ENCODE measurements at places on chromosomes 4 and X.
A peak's percentile ranks its signal among the peaks of the same experiment; 100 is the strongest.

GRCh38 chr4:76233083-76233482 lies 18.4 kb upstream of the FAM47E start:
- no peak for DNase-seq

DNA sequence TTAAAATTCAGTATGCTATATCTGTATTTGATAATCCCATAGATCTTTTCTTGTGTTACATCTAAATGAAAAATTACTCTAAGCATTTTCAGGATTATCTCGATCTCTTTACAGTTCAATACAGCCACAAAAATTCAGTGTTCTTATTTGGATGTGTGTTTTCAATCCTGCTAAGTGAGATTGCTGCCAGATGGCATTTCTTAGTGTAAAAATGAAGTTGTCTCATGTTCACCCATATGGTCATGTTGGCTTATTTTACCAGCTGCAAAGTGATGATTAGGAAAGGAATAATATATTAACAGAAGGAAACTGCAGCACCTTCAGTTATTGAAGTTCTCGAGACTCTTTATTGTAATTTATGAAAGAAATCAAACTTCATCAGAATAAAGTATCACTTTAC lies 12.1 kb upstream of the FAM47A start:
- no peak for DNase-seq

GRCh38 chrX:136999024-136999423 lies 34.8 kb downstream of the GPR101 start:
- no peak for DNase-seq

- DNase-seq: no peak
These were observed 14.5 kb downstream of the UGT2B15 start for GRCh38 chr4:68655764-68656444.

- no peak for DNase-seq
These were observed 30.9 kb downstream of the PAGE2 start for GRCh38 chrX:55119712-55120111.

DNA sequence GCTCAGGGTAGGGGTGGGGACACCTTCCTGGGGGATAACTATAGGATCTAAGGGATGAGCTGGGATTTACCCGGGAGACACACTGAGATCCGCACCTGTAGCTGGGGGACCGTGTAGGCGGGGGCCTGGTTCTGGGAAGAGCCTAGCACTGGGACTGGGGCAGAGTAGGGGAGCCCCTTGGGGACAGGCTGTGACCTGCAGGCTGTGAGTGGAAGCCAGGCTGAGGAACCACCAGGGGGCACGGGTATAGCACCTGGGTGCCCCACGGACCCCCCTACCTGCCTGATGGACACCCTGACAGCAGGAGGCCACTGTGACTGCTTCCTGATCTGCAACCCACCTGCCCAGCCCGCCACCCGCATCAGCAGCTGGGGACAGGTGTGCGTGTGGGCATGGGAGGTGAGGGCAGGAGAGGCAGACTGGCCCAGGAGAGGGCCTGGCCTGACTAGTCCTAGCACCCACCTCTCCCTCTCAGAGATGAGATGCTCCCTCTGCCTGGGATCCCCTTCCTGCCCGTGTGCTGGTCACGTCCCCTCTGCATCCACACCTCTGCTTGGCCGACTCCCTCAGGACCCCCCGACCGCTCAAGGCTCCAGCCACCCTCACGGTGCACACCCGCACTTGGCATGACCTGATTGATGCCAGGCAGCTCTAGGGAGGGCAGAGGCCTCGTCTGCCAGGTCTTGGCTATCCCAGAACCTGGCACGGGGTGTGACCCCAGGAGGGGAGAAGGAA lies 94.2 kb upstream of the NKX1-1 start:
- no peak for DNase-seq

GRCh38 chr4:85431881-85432485 lies 43.0 kb upstream of the ARHGAP24 start:
- DNase-seq: no peak

DNA sequence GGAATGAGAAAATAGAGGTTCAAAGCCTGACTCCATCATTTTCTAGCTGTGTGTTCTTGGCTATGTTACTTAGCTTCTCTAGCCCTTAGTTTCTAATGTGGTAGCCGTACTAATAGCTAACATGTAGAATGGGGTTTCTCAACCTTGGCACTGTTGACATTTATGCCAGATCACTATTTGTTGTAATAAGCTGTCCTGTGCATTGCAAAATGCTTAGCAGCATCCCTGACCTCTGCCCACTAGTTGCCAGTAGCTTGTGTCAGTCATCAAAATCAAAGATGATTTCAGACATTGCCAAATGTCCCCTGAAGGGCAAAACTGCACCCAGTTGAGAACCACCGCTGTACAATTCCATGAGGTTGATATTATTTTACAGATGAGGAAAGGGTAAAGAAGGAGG lies 18.3 kb upstream of the ADAMTS3 start:
- DNase-seq: no peak

DNA sequence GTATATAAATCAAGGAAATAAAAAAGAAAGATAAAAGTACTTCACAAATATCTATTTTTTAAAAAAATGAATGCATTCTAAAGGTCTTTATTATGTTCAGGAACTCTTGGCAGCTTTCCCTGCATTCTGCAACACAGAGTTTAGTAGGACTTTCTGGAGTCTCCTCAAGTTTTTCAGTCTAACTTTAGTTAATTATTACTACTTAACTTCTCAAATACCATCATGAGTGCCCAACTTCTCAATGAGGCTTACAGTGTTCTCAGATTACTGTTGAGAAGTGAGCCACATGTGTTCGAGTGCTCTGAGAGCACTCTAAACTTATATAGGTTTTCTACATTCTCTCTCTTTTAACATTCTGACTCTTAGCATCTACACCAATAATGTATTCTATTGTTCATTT lies 1852.9 kb upstream of the PCDH10 start:
- DNase-seq: no peak

GRCh38 chr4:112808001-112808400 lies 171.1 kb downstream of the LARP7 start:
- DNase-seq: no peak

GRCh38 chr4:25378437-25378743 lies 1.3 kb downstream of the ANAPC4 start:
- no peak for DNase-seq

GRCh38 chrX:2457289-2458133 lies 43.3 kb downstream of the DHRSX start:
- DNase-seq: no peak

DNA sequence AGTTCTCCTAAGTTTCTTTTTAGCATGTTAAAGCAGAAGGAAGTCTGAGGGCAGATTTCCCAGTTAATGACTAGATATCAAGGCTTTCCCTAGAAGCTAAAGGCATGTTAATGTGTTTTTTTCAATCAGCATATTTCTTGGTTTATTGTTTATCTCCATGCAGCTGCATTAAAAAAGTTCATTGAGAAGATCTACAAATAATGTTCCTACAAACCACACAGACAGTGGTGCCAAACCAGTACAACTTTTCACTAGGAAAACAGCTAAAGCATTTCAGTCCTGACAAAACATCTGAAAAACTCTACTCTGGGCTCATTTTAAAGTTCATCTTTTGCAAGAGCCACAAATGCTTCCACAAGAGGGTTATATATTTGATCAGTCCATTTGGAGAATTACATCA lies 320.0 kb downstream of the ADGRL3 start:
- no peak for DNase-seq

- DNase-seq: no peak
These were observed 107.8 kb upstream of the PDHA2 start for GRCh38 chr4:95732061-95732460.

DNA sequence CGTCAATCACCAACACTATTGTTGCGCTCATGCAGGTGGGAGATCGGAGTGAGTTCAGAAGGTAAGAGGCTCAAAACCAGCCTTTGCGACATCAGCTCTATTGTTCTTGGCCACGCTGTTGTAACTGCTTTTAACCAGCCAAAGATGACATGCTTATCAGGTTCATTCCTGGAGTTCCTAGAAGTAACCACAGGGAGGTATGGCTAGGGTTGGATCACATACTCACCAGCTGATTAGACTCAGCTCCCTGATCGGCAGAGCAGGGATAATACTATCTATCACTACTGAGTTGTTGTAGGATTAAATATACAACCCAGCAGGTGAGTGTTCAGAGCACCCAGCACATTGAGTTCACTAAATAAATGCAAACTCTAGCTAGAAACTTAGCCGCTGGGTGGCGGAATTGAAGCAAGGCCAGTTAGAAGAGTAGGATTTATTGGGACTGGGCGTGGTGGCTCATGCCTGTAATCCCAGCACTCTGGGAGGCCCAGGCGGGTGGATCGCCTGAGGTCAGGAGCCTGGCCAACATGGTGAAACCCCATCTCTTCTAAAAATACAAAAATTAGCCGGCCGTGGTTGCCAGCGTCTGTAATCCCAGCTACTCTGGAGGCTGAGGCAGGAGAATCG lies 12.4 kb downstream of the SLC34A2 start:
- no peak for DNase-seq

DNA sequence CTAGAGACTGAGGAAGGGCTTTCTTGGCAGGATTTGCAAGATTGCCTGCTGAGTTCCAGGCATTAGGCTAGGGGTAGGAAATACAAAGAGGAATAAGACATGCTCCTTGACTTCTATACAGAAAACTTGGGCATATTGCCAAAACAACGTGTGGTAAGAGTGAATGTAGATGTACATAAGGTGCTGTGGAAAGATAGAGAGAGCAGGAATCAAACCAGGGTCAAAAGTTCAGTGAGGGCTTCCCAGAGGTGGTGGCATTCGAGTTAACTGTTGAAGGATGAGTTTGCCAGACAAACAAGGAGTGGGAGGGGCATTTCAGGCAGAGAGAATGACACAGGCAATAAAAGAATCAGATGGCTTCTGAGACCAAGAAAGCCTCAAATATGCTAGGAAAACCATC lies 187.9 kb downstream of the KDR start:
- no peak for DNase-seq

GRCh38 chr4:151417766-151418376 lies 8.9 kb downstream of the FHIP1A start:
- DNase-seq: no peak

GRCh38 chr4:23774909-23775308 lies 114.9 kb downstream of the PPARGC1A start:
- DNase-seq: no peak

DNA sequence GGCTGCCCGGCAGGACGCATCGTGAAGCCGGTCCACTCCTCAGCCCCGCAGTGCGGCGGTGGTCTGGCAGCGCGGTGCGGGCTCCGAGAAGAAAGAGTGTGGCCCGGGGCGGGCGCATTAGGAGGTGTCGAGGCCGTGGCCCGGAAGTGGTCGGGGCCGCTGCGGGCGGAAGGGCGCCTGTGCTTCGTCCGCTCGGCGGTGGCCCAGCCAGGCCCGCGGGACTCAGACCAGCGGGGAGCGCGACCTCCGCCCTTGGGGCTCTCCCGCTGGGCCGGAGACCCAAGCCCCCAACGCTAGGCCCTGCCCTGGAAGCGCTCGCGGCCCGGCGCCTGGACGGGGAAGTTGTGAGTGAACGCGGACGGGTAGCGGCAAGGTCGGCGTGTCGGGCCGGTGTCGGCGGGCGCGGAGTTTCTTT lies 60.0 kb downstream of the HS3ST1 start:
- no peak for DNase-seq

GRCh38 chr4:46372878-46373277 lies 17.1 kb downstream of the GABRA2 start:
- DNase-seq: no peak

- peak; percentile 24 for DNase-seq
These were observed 675 bp downstream of the PRIMPOL start for GRCh38 chr4:184649971-184650855.

DNA sequence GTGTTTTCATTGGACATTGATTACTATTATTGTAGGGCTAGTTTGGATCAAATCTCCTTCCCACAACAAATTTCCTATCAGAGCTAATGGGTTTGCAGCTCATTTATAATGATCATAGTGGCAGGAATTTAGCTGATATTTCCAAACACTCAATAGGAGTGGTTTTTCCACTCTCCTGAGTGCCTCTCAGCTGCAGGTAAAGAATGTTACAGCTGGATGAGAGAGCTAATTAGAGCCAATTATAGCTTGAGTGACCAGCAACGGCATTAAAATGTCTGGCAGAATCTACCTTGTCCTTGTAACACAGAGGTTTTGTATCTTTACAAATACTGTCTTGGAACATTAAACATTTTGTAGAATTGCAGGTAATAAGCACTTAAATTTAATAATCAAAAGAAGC lies 602.8 kb upstream of the EPHA5 start:
- no peak for DNase-seq

GRCh38 chr4:14807856-14808255 lies 194.4 kb upstream of the CPEB2 start:
- no peak for DNase-seq

GRCh38 chr4:51836549-51836948 lies 6.4 kb upstream of the DCUN1D4 start:
- no peak for DNase-seq

- no peak for DNase-seq
These were observed 991.4 kb downstream of the ARAP2 start for GRCh38 chr4:35252866-35253265.

DNA sequence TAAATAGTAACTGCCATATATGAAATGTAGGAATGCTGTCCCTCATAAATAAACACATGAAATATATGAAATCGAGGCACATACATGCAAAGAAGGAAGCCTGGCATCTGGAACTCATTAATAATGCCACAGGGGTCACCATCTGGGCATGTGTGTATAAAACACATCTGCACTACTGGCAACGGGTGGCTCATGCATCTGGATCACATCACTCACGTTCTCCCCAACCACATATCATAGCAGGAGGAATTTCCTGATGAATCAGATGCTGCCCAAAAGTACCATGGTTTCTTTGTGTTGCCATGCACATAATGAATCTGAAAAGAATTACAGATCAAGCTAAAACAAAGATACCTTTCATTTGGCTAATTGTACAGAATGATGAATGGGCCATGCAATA lies 28.6 kb downstream of the RNF175 start:
- DNase-seq: no peak

- no peak for DNase-seq
These were observed 176.5 kb upstream of the CLNK start for GRCh38 chr4:10861036-10861435.

- DNase-seq: no peak
These were observed 34.6 kb downstream of the PDLIM5 start for GRCh38 chr4:94486372-94486801.

GRCh38 chrX:66408507-66408906 lies 230.4 kb downstream of the EDA2R start:
- DNase-seq: no peak

DNA sequence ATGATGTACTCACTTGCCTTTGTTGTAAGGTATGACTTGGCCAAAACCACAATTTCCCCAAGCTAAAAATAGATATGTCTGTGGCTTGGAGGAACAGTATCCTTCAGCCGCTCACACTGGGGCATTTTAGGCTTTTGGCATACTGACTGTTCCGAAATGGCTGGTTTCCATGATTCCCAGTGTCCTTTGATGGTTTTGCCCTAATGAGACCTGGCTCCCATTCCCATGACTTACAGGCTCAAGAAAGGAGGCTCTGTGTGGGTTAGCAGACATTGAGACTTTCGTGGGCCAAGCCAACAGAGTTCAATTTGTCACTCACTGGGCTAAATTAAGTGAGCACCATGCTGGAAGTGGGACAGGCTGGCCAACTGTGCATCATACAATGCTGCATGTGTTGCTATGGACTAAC lies 150.6 kb downstream of the CEP135 start:
- no peak for DNase-seq

All from NCI-H1436 (cell line).